ENCODE measurements at places on chromosomes 4 and X.

GRCh38 chr4:41569961-41570360 lies 32.0 kb downstream of the LIMCH1 start:
- no peak for DNase-seq

- DNase-seq, result no peak
Observed at GRCh38 chr4:5416637-5417036, 291.7 kb downstream of the EVC2 start.

- DNase-seq, result no peak
Observed at GRCh38 chr4:150229520-150229919, 151.3 kb downstream of the DCLK2 start.

DNA sequence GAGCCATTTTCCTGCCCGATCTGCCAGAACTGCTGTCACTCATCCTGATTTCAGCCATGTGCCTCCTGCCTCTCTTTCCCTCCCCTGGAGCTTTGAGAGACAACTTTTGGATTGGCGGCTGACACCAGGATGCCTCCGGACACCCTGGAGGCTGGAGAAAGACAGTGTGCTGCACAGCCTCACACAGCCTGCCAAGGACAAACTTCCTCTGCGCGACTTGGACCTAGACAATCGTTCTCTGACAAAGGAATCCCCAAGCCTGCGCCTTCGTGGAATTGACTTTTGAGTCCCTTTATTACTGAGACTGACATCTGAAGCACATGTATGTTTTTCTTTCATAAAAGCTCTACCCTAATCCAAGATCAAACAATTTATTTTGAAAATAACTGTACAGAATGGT lies 10.8 kb upstream of the LDB2 start:
- DNase-seq, result no peak

DNA sequence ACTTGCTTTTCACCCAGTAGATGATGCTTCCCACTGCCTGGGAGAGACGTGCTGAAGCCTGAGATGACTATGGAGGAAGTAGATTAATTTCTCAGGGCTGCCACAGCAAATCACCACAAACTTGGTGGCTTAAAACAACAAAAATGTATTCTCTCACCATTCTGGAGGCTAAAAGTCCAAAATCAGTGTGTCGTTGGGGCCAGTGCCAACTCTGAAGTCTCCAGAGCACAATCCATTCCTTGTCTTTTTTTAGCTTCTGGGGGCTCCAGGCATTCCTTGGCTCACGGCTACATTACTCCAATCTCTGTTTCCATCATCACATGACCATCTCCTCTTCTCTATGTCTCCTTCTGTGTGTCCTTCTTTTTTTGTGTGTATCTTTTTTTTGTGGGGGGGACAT lies 105.8 kb upstream of the C1QTNF7 start:
- no peak for DNase-seq

- DNase-seq, result no peak
Observed at GRCh38 chr4:47482326-47482725, 2.7 kb upstream of the ATP10D start.

DNA sequence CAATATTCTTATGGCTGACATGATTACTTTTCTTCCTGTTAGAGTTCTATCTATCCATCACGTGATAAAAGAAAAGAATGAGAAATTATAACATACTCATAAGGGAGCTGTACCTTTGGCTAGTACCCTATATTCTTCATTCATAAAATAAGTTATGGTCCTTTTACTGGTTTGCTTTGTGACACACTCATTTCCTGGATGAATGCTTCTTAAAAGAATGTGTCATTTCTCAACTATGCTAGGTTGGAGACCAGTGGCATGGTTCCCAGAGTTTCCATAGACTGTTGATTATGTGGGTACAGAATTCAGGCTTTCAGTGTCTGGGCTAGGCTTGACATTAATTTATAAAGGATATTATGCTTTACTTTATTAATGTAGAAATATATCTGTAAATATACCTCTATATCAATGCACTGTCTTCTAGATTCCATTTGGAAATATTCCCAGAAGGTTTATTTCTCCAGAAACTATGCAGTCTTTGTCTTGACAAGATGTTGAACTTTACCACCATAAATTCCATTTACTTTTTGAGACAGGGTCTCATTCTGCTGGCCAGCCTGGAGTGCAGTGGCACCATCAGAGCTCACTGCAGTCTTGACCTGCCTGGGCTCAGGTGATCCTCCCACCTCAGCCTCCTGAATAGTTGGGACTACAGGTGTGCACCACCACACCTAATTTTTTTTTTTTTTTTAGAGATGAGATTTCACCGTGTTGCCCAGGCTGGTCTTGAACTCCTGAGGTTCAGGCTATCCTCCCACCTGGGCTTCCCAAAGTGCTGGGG lies 23.8 kb downstream of the NUDT6 start:
- peak; percentile 80 for DNase-seq

- no peak for DNase-seq
Observed at GRCh38 chr4:118682928-118683327, 2.3 kb upstream of the METTL14 start.

GRCh38 chr4:112145790-112146501 lies 692 bp downstream of the FAM241A start:
- no peak for DNase-seq

DNA sequence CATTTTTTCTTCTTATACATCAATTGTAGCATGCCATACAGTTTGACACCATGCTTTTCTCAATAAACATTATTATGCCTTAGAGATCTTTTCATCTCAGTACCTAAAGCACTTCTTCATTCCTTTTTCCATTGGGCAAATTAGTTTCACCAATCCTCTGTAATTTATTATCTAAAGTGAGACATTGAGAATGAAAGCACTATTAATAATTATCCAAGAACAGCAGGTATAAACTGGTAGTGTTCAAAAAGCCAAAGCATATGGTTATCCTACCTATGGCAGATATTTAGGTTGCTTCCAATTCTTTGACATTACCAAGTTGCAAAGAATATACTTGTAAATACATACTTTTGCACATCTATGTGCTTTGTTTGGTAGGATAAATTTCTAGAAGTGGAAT lies 15.6 kb downstream of the LAMTOR3 start:
- no peak for DNase-seq

DNA sequence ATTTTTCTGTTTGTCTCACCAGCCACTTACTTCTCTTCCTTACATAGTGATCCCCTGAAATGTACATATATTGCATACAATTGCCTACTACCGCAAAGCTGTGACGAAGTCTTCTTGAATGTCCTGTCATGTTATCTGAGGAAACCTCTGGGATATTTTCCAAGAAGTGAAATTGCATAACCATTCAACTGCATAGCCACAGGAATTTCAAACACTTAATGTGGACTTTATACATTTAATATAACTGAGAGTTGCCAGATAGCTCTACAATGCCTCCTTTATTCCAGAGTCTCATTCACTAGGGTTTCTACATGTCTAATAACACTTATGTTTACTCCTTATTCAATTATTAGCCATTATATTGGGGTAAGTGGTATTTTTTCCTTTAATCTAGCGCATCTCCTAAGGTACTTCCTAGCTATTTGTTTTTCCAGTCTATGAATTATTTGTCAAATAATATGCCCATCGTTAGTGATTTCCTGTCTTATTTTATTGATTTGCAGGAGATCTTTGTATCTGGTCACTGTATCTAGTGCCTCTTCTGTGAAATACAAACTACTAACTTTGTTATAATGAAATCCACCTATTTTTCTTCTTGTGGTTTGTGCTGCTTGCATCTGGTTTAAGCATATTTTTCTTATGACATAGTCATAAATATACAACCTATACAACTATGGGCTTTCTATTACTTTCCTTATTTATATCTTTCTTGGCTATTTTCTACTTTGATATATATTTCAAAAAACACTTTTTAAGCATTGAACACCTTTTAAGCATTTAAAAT lies 69.2 kb upstream of the GRID2 start:
- peak; percentile 45 for DNase-seq

GRCh38 chrX:153906126-153906917 lies 1.8 kb downstream of the AVPR2 start:
- DNase-seq, result no peak

DNA sequence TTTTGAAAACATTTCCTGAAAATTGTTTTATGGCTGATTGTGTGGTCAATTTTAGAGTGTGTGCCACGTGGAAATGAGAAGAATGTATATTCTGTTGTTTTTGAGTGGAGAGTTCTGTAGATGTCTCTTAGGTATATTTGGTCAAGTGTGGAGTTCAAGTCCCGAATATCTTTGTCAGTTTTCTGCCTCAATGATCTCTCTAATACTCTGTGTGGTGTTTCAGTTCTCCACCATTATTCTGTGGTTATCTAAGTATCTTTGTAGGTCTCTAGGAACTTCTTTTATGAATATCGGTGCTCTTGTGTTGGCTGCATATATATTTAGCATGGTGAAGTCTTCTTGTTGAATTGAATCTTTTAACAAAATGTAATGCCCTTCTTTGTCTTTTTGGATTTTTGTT lies 113.3 kb downstream of the LINC00632 start:
- no peak for DNase-seq

DNA sequence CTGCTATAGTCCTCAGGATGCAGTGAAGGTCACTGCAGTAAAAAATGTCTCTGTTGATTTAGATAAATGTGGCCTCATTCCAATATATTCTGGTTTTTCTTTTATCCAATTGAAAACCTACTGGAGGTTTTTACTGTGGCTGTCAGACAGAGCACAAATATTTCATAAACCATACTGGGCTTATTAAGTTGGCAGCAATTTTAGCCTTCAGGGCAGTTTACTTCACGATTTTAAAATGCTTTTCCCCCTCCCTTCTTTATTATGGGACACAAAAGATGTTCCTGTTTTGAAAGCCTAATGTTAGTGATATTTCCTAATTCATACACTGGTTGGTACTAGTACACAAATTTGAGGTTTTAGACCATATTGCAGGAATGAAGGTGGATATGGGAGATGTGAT lies 939.4 kb downstream of the C4orf33 start:
- DNase-seq, result no peak

DNA sequence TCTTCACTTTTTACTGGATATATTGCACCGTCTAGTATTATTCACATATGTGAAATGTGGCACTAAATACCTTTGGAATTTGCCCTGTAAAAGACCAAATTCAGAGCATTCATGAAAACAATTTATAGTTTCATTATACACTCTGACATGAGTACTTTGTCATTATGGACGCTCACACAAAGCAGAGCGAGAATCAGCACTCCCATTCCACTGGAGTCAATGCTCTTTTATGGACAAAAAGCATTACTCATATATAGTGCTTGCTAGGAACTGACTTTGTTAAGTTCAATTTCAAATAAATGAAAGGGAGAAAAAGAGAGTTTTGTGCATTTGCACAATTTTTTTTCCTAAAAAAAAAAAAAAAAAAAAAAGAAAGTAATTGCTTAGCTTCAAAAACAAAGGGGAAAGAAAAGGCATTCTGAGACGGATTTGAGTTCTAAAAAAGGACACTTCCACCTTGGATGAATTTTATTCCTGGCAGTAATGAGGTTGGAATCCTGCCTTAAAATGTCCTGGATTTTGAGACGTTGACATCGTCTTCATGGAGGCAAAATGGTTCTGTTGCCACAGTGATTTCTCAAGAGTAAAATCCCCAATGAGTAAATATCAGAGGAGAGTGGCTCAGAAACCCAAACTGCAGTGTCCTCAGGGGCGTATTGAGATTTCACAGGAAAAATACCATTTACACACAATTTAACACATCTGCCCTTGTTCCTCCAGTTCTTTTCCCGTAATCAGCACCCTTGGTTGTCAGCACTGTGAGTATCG lies 34.8 kb downstream of the CCDC149 start:
- no peak for DNase-seq

GRCh38 chr4:8401665-8402064 lies 38.9 kb downstream of the ACOX3 start:
- DNase-seq, result no peak

- no peak for DNase-seq
Observed at GRCh38 chr4:43763029-43763610, 685.5 kb downstream of the KCTD8 start.

GRCh38 chr4:124386163-124386562 lies 326.4 kb downstream of the ANKRD50 start:
- no peak for DNase-seq

DNA sequence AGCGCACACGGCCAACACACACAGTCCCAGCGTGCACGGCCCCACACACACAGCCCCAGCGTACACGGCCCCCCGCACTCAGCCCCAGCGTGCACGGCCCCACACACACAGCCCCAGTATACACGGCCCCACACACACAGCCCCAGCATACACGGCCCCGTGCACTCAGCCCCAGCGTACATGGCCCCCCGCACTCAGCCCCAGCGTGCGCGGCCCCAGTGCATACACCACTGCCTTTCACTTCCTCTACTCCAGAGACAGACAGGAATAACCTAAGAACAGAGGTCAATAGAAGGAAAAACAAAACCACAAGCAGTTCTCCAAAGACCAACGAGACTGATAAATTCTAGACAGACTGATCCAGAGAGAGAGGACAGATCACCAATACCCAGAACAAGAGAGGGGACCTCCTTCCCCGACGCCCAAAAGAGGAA lies 17.1 kb downstream of the GAK start:
- no peak for DNase-seq

GRCh38 chr4:4761128-4761982 lies 98.1 kb upstream of the MSX1 start:
- no peak for DNase-seq

DNA sequence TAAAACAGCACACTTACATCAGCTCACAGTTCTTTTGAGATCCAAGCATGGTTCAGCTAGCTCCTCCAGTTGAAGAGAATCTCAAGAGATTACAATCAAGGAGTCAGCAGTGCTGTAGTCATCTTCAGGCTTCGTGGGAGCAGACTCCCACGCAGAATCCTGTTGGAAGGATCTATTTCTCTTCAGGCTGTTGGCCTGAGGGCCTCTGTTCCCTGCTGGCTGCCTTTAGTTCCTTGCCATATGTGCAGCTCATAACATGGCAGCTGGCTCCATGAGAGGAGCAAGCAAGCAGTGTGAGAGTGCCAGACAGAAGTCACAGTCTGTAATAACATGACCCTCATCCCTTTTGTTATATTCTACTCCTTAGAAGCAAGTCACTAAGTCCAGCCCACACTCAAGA lies 168.6 kb downstream of the COX18 start:
- no peak for DNase-seq

DNA sequence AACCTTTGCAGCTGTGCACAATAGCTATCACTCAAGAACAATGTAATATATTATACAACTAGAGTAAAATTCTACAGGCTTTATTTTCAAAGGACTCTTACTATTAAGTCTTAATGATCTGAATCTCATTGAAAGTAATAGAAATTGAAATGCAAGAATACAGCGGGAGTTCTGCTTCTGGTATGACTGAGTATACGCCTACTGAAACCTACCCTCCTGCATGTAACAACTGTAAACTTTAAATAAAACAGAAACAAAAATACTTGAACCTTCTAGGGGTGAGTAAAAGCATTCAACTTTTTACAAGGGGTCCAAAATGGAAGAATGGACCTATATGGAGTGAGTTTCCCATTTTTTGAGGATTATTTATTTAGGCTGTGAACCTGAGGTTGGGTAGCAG lies 13.5 kb downstream of the DCHS2 start:
- DNase-seq, result no peak

GRCh38 chrX:36019125-36019524 lies 99.6 kb downstream of the CFAP47 start:
- no peak for DNase-seq

- no peak for DNase-seq
Observed at GRCh38 chr4:161256172-161256571, 907.6 kb downstream of the FSTL5 start.

All from Panc1 (cell line).